ENCODE measurements at places on chromosomes 3 and 15.
A peak's percentile ranks its signal among the peaks of the same experiment; 100 is the strongest.

DNA sequence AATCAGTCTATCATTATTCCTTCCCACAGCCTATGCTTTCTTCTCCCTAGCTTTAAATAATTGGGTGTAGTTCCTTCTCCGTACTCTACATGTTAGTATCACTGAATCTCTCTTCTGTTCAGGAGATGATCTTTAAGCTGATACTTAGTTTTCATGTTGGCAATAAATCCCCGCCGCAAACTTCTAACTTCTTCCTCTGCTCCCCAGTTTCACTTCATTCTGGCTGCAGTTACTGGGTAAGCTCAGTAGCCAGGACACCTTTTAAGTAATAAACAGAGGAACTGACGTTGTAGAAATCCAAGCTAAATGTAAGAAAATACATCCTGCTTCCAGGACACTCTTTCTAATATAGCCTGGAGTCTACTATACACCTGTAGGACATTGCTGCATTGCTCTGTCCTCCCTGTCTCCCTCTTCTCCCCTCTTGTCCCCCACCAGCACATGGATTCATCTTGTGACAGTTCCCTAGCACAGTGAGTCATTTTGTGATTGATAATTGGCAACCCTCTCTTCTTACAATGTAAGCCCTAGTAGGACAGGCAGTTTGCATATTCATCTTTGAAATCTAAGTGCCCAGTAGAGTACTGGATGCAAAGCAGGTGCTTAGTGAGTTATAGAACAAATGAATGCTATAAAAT is 598.2 kb downstream of the UNC13C start:
- DNase-seq: no peak

DNA sequence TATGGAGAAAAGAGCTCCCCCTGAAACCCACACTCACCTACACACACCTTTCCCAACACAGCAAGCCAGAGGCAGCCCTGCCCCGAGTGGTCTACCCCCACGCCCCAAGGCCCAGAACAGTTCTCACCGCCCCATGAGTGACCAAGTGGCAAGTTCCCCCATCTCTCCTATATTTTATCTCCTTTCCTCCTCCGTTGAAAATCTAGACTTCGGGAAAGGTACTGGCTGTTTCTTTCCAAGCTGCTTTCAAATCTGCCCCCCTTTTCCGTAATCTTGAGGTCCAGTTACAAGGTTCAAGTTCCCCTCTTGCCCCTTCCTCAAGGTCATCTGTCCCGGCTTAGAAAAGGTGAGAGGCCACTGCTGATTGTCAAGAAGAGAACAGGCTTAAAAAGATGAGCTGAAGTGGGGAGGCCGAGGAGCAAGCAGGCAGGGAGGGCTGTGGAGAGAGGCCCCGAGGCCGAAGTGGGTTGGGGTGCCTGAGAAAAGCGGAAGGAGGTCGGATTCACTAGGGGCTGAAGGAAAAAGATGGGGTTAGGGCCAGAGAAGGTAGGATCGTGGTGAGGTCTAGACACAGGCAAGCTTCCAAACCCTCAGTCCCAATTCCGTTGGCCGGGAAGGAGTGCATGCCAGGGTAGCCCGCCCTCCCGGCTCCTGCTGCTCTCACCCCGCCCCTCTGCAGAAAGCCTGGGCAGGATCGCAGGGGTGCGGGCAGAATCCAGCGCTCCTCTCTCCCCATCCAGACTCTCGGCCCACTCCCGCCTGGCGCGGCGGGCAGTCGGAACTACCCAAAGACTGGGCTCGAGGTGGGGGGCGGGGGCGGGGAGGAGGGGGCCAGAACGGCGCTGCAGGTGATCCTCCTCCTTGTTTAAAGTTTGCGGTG is 1.7 kb downstream of the SEMA5B start:
- DNase-seq: no peak

GRCh38 chr3:61979638-61980037 is 393.7 kb downstream of the FEZF2 start:
- DNase-seq: no peak

- no peak for DNase-seq
These were observed 126.9 kb upstream of the STRIT1 start for GRCh38 chr3:155420406-155420805.

- no peak for DNase-seq
These were observed 1.1 kb upstream of the DNAJC13 start for GRCh38 chr3:132416161-132416560.

GRCh38 chr15:96732704-96733103 is 402.2 kb downstream of the NR2F2 start:
- no peak for DNase-seq

DNA sequence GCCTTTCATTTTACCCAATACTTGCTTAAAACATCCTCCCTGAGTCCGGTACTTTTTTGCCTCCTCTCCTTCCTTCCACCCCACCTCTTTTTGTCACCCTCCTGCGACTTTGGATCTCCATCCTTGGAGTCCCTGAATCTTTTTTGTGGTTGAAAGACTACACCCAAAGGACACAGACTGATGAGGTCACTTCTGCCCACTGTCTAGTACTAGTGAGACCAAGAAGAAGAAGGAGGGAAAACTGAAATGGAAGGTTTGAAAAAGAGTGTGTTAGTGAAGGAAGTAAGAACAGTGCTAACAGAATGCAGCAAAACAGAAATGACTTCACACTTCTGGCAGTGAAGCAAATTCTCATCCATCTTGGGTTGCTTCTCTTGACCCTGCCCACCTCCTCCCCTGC is 6.6 kb downstream of the B3GNT5 start:
- DNase-seq: peak; percentile 53

- no peak for DNase-seq
These were observed 8.6 kb upstream of the TEX264 start for GRCh38 chr3:51662456-51662855.

DNA sequence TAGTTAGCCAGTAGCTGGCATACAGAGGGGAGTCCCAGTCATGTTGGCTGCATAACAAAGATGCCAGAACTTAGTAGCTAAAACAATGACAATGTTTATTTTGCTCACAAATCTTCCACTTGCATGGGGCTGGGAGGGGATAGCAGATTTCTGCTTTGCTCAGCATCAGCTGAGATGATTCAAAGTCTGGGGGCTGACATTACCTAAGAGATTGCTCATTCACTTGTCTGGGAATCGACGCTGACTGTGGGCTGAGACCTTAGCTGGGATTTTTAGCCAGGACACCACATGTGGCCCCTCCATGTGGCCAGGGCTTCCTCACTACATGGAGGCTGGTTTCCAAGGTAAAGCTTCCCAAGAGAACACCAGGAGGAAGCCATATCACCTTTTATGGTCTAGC is 12.7 kb upstream of the CFAP100 start:
- no peak for DNase-seq

- no peak for DNase-seq
These were observed 546.0 kb upstream of the CFAP20DC start for GRCh38 chr3:59595830-59596229.

DNA sequence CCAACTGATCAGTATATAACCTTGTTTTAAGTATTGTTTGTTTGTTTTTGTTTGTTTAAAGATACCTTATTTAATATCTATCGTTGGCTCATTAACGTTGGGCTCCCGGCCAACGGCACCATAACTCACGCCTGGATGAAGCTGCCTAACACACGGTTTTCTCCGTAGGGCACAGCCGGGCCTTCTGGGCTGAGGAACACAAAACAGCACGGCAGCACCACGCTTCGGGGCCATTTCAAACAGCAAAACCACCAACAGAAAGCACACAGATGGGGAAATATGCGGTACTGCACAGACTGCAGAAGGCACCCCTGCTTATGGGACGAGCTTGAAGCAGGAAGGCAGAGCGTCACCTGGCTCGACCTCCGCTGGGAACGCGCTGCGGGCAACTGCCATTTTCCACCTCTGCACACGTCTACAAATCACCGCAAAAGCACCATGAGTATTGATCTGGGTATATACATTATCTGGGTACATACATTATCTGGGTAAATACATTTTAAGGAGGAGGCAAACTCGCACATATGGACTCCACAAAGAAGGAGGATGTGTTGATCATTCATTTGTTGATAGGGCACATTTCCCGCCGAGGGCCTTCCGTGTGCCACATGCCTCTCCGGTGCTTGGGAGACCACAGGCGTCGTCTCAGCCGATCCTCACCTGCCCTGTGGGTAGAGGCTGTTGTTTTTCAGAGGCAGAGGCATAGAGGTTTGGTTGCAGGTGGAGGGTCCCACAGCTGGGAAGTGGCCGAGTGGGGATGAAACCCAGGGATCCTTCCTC is 123.7 kb upstream of the ATP2B2 start:
- DNase-seq: no peak

DNA sequence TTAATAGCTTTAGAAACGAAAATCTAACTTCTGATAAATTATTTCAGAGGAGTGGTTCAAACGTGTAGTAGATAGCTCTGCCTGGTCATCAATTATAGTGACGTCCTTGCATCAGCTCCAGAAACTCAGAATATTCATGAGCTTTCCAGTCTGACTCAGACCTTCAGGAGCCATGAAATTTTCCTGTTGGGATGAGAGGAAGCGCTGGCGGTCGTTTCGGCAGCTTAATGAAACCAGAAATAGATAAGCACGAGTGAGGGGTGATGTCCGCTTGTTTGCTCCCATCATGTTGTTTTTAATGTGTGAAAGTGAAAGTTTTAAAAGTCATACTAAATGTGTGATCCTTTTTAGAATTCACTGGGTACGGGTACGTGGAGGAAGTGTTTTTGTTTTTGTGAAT is 141.1 kb downstream of the PGPEP1L start:
- DNase-seq: no peak

DNA sequence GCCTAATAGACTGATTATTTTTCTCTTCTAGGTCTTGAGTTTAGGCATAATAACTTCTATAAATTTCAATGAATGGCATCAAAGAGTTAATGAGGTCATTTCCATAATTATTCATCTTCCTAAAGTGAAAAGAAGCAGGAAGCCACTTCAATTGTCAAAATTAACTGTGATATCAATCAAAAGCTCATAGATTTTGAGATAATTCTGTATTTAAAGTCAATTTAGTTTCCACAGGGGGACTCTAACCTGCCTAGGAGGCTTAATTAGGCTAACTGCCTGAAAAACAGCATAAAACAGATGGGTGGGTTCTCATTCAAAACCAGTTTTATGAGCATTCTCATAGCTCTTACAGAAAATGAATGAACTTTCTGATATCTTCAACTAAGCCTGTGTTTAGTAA is 177.8 kb downstream of the OTOL1 start:
- DNase-seq: no peak

- DNase-seq: no peak
These were observed 6.0 kb upstream of the CEMIP start for GRCh38 chr15:80773122-80773551.

- DNase-seq: no peak
These were observed 26.4 kb upstream of the KBTBD12 start for GRCh38 chr3:127888564-127889107.

DNA sequence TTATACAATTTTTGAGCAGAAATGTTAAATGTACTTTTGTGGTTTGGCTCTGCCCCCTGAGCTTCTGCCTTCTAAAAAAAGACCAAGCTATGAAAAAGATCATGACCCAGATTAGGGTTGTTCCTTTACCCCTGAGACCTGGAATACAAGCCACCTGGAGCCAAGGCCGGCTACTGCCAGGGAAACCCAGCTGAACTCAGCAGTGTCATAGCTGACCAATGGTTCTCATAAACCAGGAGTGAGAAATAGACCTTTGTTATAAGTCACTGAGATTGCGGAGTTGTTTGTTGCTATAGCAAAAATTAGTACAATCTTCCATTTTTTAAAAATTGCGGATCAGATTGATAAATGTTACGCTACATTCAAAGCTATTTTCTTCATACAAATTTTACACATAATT is 1261.7 kb downstream of the ROBO1 start:
- no peak for DNase-seq

- DNase-seq: peak; percentile 91
These were observed 54.9 kb downstream of the CYP11A1 start for GRCh38 chr15:74312445-74313007.

- DNase-seq: no peak
These were observed 25.9 kb downstream of the AGTR1 start for GRCh38 chr3:148723631-148724030.

DNA sequence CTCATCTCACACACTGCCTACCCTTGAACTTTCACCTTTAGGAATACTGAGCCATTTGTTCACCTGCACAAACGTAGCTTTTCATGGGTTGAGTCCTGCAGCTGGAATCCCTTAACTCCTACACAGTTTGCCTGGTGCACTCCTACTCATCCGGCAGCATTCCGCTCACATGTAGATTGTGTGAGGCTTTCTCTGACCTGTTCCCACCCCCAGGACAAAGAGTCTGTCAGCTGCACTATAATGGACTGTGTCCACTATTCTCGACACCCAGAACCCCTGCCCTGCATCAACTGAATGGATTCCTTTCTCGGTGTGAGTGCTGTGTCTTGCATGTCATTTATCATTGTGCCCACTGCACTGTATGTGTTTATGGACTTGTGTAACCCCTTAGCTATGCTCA is 54.9 kb downstream of the EPHB3 start:
- DNase-seq: no peak

DNA sequence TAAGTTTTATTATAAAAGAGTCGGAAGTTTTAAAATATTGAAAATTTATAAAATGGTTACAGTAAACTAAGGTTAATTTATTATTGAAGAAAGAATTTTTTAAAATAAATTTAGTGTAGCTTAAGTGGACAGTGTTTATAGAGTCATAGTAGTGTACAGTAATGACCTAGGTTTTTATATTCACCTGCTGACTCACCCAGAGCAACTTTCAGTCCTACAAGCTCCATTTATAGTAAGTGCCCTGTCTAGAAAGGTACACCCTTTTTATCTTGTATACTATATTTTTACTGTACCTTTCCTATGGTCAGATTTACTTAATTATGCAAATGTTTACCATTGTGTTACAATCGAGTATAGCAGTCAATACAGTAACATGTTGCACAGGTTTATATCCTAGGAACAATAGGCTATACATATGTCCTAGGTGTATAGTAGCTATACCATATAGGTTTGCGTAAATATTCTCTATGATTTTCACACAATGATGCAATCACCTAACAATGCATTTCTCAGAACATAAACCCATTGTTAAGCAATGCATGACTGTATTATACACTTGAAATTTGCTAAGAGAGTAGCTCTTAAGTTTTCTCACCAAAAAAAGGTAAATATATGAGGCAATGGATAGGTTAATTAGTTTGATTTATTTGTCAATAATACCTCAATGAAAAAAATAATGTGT is 106.9 kb upstream of the CD96 start:
- no peak for DNase-seq

DNA sequence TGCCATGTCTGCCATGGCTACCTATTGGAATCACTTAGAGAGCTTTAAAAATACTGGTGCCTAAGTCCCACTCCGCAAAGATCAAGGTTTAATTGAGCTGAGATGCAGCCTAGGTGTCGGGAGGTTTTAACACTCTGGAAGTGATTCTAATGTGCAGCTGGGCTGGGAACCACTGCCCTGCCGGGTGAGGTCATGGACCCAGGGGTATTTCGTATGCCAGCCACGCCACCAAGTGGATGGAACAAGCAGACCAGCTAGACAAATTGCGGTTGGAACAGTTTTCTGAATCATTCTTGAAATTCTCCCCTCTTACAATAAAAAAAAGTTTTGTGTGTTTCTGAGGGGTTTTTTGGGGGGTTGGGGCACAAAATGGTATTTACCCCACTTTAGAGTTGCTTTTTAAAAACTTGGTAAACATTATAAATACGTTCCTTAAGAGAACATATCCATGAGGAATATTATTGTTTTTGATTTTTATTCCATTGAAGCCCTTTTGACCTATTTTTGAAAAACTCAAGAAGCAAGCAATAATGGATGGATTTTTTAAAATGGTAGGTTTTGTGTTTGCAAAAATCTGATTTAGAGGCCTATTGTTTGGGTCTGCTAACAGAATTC is 66.2 kb upstream of the CSTA start:
- peak; percentile 64 for DNase-seq

GRCh38 chr3:197234947-197235914 is 63.2 kb downstream of the DLG1 start:
- DNase-seq: no peak

GRCh38 chr3:172119266-172119969 is 80.0 kb downstream of the FNDC3B start:
- no peak for DNase-seq
